ENCODE measurements at places on chromosomes 7 and 10.
A peak's percentile ranks its signal among the peaks of the same experiment; 100 is the strongest.

DNA sequence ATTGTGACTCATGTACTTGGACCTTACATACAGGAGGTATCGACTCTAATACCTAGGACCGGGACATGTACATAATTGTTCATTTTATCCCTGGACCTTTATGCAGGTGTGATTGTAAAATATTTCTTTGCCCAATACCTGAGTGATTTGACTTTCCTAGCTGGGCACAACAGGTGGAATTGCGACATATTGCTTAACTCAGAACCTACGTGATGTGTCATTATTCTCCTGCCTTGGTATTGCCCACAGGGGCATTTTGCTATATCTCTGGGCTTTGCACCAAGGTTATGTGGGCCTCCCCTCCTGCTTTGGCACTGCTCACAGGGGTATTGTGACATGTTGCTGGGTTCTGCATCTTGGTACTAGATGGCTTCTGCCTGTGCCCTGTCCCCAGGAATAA, 23.9 kb upstream of the ZNF107 start:
- DNase-seq: no peak

DNA sequence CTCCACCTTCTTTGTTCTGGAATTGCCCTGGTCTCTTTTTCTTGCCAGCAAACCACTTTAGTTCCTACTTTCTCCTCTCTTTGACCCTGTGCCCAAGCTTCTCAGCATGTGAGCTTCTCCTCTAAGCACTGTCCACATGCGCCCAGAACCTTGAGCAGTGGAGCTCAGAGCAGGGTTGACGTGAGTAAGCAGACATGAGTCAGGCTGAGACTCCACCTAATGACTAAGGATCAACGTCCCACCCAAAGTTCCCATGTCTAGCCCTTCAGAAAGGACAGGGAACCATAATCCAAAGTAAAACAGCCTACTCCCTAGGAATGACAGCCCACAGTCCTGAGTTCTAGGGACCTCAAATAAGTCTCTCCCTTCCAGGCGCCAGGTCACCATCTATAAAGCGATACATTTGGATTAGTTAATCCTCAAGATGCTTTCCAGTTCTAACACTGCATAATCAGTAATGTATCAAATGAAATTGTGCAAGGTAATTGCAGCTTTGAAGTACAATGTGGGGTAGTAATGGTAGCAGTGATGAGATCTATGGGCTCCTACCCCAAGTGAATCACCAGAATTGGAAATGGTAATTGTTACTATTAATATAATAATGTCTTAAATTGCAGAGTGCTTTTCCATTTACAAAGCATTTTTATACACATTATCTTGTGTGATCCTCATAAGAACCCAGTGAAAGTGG, 44.5 kb downstream of the KCNMA1 start:
- peak; percentile 93 for DNase-seq

DNA sequence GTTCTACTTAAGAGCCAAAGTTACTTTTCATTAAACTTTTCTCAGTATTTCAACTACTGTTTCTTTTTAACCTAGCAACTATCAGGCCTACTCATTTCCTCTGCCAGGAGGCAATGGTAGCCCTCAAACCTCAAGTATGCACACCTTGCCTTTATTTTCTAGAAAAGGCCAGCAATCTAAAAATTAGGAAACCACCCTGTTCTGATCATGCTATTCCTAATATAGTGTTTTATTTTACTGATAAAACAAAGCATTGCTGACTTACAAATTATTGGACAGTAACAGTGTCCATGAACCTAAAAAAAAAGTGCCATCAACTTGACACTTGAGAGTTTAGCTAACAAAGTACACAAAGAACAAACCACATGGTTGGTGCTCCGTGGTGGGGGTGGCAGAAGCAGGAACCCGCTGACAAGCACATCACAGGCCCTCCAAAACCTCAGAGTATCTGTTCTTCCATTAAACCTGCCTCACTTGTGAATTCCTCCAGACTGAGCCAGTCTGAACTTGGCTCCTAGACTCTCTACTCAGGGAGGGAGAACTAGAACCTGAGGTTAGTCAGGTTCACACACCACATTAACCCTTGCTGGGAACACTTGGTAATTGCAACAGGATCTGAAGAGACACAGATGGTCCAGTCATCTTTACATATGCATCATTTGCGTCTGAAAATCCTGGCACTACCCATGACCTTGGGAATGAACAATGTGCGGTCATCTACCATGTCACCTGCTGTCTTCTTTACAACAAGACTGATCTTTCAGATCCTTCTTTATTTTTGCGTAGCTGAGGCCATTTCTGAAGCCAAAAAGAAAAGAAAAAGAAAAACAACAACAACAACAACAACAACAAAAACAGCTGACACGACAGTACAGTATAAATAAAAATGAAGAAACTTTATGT, 31.9 kb downstream of the PIP4K2A start:
- DNase-seq: peak; percentile 28

GRCh38 chr10:101840741-101841453, 2.7 kb downstream of the KCNIP2 start:
- peak; percentile 81 for DNase-seq

DNA sequence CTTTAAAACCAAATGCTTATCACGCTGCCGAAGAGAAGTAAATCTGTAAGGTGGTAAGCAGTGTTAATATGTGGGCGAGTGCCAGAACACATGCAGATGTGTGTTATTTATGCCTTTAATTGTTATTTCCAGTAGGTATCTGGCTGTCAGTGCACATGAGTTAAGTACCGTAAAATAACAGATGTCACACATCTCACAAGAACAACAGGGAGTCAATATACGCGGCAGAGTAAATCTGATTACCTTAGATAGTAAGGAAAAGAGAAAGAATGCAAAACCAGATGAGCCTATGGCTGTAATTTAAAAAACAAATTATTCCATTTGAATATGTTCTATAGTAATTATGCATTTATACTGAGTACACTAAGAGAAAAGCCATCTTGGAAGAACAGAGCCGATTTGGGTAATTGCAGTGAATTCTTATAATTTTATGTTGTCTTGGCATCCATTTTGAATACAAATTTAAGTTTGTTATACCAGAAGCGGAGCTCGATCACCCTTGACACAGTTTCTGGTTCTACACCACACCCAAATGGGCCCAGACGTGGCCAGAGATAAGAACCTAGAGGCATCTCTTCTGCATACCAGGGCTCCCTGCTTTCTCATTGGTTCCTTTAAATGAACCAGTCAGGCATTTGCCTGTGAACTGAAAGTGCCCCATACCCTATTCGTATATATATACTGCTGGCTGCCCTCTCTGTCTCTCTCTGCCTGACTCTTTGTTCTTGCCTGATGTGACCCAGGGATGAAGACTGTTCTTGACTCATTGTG, 34.8 kb downstream of the DNAJB9 start:
- DNase-seq: no peak

GRCh38 chr7:129664029-129665012, 52.8 kb downstream of the NRF1 start:
- peak; percentile 75 for DNase-seq

- no peak for DNase-seq
These were observed 130.0 kb upstream of the EEPD1 start for GRCh38 chr7:36023033-36023560.

- DNase-seq: peak; percentile 59
These were observed 3.6 kb downstream of the INMT start for GRCh38 chr7:30755384-30756154.

GRCh38 chr7:10579561-10579960, 394.1 kb upstream of the PHF14 start:
- no peak for DNase-seq

- DNase-seq: peak; percentile 56
These were observed 139.2 kb downstream of the USP6NL start for GRCh38 chr10:11472158-11472753.

GRCh38 chr7:79610313-79610712, 156.8 kb upstream of the MAGI2 start:
- DNase-seq: no peak

GRCh38 chr7:30730996-30731395, 20.9 kb upstream of the INMT start:
- no peak for DNase-seq

GRCh38 chr10:30968711-30969110, 63.0 kb downstream of the ZNF438 start:
- no peak for DNase-seq

GRCh38 chr7:12637819-12638592, 49.4 kb upstream of the ARL4A start:
- DNase-seq: no peak

- no peak for DNase-seq
These were observed 18.8 kb upstream of the FAM170B start for GRCh38 chr10:49152663-49153062.

DNA sequence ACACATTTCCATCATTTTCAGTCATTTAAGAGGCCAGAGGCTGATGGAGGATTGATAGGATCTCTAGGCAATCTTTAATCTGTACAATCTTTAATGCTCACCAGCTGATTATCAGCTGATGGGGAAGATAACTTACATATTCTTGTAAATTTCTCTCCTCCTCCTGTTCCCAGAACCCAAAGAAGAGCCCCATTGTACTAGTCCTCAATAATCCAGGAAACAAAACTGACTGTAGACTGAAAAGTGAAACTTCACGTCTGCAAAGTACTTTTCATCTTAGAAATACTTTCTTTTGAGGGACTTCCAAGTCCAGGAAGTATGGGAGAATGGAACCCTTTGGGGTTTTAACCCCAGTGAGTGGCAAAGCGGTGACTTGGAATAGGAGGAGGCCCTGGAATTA, 283.3 kb downstream of the FRMD4A start:
- no peak for DNase-seq

- DNase-seq: no peak
These were observed 472 bp upstream of the ADAM22 start for GRCh38 chr7:87933605-87933952.

DNA sequence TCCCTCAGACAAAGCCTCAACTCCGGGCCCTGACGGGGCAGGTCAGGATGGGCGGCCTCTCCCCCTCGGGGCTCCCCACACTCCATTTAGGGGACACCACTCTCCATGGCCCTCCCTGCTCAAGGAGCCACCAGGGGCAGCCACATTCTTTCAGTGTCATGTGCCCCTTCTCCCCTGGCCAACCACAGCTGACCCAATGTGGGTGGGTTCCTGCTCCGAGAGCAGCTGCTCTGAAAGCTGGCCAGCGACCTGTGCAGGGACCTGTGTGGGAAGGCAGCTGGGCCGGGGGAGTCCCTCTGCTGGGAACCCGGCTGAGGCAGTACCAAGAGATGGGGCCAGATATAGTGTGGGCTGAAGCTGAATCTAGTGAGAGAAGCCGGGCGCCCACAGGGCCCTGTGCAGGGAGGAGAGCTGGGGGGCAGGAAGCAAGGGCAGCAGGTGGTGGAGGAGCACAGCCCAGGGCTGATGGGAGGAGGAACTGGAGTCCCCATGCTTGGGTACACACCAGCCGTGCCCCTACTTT, 40.6 kb upstream of the NPFFR1 start:
- no peak for DNase-seq

DNA sequence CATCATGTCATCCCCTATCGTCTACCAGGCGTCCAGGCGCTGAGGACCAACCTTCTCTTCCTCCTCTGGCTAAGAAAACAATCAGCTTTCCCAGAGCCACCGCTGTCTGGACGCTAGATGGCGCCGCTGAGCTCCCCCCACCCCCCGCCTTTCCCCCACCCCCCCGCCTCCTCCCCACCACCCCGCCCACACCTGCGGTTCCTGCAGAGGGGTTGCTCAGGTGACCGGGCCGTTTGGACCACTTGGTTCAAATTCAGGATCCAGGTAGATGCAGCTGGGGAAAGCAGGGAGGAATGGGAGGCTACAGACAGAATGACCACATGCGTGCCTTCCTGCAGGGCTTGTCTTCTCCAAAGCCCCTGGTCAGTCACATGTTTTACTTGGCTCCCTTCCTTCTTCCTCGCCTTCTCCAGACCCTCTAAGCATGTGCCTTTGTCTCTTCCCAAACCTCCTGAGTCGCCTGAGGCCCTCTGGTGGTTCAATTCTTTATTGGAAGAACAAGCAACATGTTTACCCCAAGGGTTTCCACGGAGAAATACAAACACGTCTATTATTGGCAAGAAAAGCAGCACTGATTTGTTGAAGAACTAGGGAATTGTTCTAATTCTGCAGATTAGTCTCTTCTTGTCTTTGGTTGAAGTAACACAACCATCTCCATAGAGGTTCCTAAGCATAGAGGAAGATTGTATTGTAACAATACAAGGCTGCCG, 24.7 kb downstream of the AOC1 start:
- peak; percentile 74 for DNase-seq
